GM12878 (cell line): ENCODE measurements at places on chromosomes 1 and 21. TPM values are rescaled to one million over a fixed set of nuclear protein-coding genes. Genes with fewer than 3 reads are reported as not detected.

The ADIPOR1 gene
- polyA plus RNA-seq = 112 and 120 TPM in 2 replicates

The HPDL gene
- 55.0 and 57.3 TPM in 2 replicates for polyA plus RNA-seq

The SPATA21 gene
- 0.60 TPM in 1 of 2 replicates, not detected in the other for polyA plus RNA-seq

The WNT2B gene
- 0.22 and 0.23 TPM in 2 replicates for polyA plus RNA-seq

The ORC1 gene
- 26.7 and 27.9 TPM in 2 replicates for polyA plus RNA-seq

The ERVH48-1 gene
- 0.13 TPM in 1 of 2 replicates, not detected in the other for polyA plus RNA-seq

The DIO1 gene
- not detected in 2 replicates for polyA plus RNA-seq

The OBSCN gene
- polyA plus RNA-seq = 0.09 TPM in 1 of 2 replicates, not detected in the other

The MTARC2 gene
- 3.6 and 4.2 TPM in 2 replicates for polyA plus RNA-seq

The OXCT2 gene
- polyA plus RNA-seq = 0.32 and 0.60 TPM in 2 replicates

The HCN3 gene
- polyA plus RNA-seq = 1.4 and 1.8 TPM in 2 replicates

The HAO2 gene
- polyA plus RNA-seq = not detected in 2 replicates

The ZBTB21 gene
- polyA plus RNA-seq = 10.2 and 11.3 TPM in 2 replicates

The OR2T29 gene
- polyA plus RNA-seq = 1.3 TPM in 2 replicates

The KRTAP12-2 gene
- polyA plus RNA-seq = not detected in 2 replicates

The HTR6 gene
- polyA plus RNA-seq = 0.79 and 2.5 TPM in 2 replicates

The CSF3R gene
- not detected in 2 replicates for polyA plus RNA-seq

The MTARC1 gene
- polyA plus RNA-seq = 0.22 and 0.67 TPM in 2 replicates

The OPRD1 gene
- not detected in 2 replicates for polyA plus RNA-seq

The EVA1C gene
- polyA plus RNA-seq = not detected in 2 replicates

The MIXL1 gene
- 0.20 TPM in 1 of 2 replicates, not detected in the other for polyA plus RNA-seq

The ITGB2 gene
- 127 and 128 TPM in 2 replicates for polyA plus RNA-seq

The SYCP1 gene
- polyA plus RNA-seq = not detected in 2 replicates

The LIN28A gene
- 0.06 and 0.30 TPM in 2 replicates for polyA plus RNA-seq

The ANKRD65 gene
- polyA plus RNA-seq = 1.4 and 2.8 TPM in 2 replicates

The GBP7 gene
- polyA plus RNA-seq = 0.06 TPM in 1 of 2 replicates, not detected in the other

The SYT6 gene
- polyA plus RNA-seq = 0.09 TPM in 1 of 2 replicates, not detected in the other

The LIN9 gene
- polyA plus RNA-seq = 10.8 and 12.8 TPM in 2 replicates
